ENCODE measurements at places on chromosomes 5 and 9.

GRCh38 chr5:478369-478981, 35.5 kb downstream of the EXOC3 start:
- no peak for DNase-seq

DNA sequence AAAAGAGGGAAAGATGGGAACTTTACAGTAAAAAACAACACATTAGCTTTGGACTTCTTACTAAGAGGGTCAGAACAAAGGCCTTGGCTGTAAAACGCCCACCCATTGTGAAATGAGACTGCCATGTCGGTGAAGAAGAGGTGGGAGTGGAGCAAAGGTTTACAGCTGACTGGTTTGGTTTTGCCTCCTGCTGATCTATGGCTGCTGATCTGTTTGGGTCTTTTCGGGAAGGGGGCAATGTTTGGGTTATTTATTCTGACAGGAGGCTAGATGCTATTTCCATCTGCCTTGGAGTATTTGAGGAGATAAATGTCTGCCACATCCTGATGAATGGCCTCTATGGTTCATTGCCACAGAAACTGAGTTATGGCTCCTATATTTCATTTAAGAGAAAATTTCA, 408.7 kb downstream of the TLE4 start:
- DNase-seq: no peak

GRCh38 chr9:132169672-132170392, 8.0 kb downstream of the NTNG2 start:
- peak; percentile 42 for DNase-seq

DNA sequence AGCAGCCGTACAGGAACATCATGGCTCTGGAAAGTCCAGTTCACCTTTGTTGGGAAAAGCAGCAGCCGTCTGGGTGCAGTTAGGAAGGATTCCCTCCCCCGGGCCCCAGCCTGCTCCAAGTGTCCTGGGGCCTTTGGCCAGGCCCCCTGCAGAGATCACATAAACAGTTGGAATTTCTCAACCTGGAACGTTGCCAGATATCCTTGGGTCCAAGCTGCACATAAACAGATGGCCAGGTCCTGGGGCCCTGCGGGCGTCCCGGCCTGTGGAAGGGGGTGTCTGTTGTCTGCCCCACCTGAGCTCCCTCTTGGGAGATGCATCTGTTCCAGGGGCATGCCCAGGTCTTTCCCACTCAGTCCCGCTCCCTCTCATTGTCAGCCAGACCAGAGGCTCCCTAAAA, 92.7 kb downstream of the COL5A1 start:
- DNase-seq: peak; percentile 75

DNA sequence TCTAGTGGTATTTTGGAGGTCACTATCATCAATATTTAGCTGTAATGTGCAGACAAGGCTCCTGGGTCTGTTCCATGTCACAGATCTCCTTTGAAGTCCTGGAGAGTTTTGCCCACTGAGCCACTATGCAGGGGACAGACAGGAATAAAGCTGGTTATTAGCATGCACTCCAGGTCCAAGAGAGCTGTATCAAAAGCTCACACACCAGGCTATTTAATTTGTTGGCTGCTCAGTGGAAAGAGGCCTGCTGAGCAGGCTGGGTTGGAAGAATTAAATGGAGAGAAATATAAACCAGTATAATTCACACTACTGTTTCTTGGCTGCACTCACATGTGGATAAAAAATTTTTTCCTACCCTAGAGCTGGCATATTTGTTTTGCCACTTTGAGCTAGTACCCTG, 113.8 kb upstream of the TAF11L2 start:
- no peak for DNase-seq

GRCh38 chr9:105138306-105138801, 106.1 kb upstream of the SLC44A1 start:
- DNase-seq: no peak

DNA sequence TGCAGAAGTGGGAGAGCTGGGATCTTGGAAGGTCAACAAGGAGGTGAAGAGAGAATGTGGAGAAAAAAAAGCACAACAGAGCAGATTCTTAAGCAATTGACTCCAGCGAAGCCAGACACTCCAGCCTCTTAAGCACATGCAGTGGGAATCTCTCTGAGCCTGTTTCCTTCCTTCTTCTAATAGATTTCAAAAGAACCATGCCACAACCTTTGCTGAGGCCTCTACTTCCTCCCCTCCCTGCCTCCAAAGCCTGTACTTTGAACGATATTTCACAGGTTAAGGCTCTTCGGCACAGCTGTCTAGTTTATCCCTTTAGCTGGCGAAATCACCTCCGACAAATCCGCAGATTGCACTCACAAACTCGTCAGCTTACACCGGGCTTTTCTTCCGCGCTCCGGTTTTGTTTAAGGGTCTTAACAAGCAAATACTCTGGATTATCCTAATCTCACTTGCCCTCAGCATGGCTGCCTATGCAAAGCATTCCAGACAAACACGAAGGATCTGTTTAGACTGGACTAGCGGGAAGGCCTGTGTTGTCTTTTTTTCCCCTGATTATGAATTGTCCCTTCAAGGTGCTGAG, 211.6 kb upstream of the PANK3 start:
- no peak for DNase-seq

- no peak for DNase-seq
Observed at GRCh38 chr9:86892576-86892975, 54.7 kb downstream of the GAS1 start.

Measured in AG10803 (cell line).